ENCODE measurements at places on chromosomes 11 and 22.

- DNase-seq, result no peak
Measured at GRCh38 chr11:111631666-111632039, 29.4 kb downstream of the SIK2 start.

GRCh38 chr11:133782116-133782725 is 63.1 kb downstream of the SPATA19 start:
- DNase-seq, result no peak

DNA sequence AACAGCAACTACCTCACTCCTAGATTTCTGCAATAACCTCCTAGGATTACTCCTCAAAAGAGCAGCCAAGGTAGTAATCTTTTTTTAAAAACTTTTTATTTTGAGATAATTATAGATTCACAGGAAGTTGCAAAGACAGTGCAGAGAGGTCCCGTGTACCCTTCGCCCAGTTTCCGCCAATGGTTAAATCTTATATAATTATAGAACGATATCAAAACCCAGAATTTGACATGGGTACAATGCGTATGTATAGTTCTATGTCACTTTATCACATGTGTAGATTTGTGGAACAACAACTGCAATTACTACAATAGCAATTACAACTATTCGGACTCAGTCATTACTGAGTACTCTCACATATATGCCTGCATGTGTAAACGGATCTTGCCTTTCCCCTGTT is 94.8 kb upstream of the APOA1 start:
- DNase-seq, result no peak

GRCh38 chr22:49373801-49374226 is 453.9 kb downstream of the BRD1 start:
- no peak for DNase-seq

DNA sequence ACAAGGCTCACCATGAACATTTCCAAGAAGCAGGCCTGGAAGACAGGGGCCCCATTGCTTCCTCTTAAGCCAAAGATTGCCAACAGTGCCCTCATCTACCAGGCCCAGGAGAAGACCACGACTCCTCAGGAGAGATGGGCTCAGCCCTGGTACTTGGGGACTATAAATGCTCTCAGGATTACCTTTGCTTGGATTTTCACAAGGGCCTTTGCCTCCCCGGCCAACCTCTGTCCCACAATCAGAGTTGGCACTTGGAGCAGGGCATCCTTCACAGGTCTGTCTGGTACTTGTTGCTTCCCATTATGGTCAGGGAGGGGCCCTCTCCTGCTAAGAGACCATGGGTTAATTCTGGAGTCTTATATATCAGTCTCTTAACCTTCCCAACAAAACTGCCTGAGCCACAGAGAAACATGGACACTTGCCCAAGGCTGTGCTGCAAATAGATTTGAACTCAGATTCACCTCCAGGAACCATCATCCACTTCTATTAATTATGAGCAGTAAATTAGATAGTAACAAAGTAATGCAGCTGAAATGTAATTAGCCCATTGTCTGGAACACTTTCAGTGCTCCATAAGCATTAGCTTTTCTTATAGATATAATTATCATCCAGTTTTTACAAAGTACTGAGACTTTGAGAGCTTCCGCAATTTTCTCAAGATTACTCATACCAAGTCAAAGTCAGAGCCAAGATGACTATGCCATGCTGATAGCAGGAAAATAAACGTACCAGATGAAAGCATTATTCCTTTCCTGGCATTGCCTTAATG is 33.5 kb downstream of the POU2AF3 start:
- no peak for DNase-seq

- no peak for DNase-seq
Measured at GRCh38 chr11:19938866-19939265, 221.4 kb downstream of the DBX1 start.

GRCh38 chr22:21948824-21949568 is 3.7 kb downstream of the PPM1F start:
- DNase-seq, result no peak

DNA sequence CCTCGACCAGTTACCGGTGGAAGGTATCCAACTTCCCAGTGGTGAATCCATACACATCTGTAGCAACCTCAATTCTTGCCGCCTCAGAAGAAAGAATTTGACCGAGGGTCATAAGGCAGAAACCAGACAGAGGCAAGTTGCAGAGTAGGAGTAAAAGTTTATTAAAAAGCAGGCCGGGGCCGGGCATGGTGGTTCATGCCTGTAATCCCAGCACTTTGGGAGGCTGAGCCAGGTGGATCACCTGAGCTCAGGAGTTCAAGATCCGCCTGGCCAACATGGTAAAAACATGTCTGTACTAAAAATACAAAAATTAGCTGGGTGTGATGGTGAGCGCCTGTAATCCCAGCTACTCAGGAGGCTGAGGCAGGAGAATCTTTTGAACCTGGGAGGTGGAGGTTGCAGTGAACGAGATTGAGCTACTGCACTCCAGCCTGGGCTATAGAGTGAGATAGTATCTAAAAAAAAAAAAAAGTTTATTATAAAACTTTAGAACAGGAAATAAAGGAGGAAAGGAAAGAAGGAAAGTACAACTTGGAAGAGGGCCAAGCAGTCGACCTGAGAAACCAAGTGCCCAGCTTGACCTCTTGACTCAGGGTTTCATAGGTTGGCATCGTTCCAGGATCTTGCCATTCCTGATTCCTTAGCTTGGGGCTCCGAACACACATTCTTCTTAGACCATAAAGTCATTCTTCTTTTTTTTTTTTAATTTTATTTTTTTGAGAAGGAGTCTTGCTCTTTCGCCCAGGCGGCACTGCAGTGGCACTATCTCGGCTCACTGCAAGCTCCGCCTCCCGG is 27.8 kb downstream of the RGL4 start:
- DNase-seq, result peak; percentile 45

- no peak for DNase-seq
Measured at GRCh38 chr22:37669586-37669985, 5.8 kb upstream of the LGALS1 start.

- DNase-seq, result no peak
Measured at GRCh38 chr11:88521399-88521798, 183.9 kb upstream of the CTSC start.

GRCh38 chr11:70538641-70539359 is 140.5 kb downstream of the CTTN start:
- no peak for DNase-seq

GRCh38 chr11:16883174-16883573 is 131.0 kb downstream of the PLEKHA7 start:
- no peak for DNase-seq

DNA sequence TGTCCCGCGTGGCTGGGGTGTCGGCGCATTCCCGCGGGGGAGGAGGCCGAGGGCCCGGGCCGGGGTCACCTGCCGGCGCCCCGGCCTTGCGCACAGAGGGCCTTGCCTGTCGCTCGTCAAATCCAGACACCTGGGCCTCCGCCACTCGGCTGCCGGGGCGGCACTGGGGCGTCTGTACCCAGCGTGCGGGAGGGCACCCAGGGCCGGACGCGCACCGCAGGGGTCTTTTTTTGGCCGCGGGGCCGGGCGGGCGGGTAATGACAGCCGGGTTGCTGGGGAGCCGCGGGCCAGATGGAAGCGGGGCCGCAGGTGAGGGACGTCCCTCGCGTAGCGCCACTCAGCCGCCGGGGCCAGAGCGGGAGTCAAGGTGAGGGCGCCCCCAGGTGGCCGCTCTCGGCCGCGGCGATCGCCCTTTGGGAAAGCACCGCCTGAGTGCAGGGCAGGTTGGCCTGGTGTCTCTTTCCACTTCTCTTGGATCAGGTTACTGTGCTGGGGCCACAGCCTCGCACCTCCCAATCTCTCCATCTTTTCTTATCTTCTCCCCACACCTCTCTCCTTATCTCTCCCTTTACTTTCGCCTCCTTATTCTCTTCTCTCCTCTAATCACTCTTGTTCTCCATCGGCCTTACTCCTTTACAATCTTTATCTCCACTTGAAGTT is 3.5 kb downstream of the PHLDB1 start:
- peak; percentile 90 for DNase-seq

GRCh38 chr11:36417154-36417553 is 92.9 kb downstream of the TRAF6 start:
- DNase-seq, result no peak
